H7 (cell line): ENCODE measurements at places on chromosomes 7 and 10. TPM values are rescaled to one million over a fixed set of nuclear protein-coding genes. Genes with fewer than 3 reads are reported as not detected.

Gene NANOS1
- total RNA-seq, result 2.4 and 7.8 TPM in 2 replicates

Gene ADIRF
- not detected in 2 replicates for total RNA-seq

DNA sequence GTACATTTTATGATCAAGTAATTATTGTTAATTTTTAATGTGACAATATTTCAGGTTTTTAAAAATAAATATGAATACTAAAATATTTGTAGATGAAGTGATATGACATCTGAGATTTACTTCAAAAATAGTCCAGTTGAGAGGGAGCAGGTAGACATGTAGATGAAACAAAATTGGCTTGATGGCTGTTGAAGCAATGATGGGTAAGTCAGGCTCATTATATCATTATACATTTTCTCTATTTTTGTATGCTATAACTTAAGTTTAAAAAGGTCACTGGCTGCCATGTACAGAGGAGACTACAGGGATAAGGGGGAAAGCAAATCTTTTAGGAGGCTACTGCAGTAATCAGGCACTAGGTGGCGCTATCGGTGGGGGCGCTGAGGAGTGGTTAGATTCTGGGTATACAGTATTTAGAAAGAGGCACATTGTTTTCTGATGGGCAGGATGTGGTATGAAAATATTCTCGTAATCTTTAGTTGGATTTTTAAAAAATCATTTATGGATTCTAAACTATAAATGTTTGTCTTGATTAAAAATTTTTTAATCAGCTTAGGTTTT, 189.8 kb upstream of the IMMP2L start:
- DNase-seq, result peak; percentile 55

DNA sequence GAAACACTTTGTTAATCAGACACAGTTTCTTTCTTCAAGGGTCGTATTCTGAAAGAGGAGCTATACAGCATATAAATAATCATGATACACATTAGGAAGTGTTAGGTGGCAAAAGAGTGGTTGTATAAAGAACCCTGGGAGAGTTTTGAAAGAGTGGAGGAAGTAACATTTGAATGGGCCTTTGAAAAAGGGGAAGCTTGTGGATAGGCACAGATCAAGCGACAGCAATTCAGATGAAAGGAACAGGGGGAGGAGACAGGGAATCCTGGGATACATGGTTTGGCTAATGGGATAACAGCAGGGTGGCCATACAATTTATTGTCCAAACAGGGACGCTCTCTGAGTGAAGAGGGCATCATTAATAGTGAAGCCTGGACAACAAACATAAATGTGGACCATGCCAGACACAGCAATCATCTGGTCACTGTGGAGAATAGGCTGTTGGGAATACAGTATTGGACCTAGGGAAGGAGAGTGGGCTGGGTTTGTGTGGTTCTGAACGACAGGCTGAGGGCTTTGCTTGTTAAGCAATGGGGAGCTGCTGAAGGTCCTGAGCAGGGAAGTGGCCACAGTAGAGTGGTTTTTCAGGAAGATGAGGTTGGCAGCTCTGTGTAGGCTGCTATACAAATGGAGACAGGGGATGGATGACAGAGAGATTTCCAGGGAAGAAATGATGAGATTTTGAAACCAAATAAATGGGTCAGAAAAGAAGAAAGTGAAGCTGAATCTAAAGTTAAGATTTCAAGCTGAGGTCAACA, 75.9 kb downstream of the ICA1 start:
- no peak for DNase-seq

DNA sequence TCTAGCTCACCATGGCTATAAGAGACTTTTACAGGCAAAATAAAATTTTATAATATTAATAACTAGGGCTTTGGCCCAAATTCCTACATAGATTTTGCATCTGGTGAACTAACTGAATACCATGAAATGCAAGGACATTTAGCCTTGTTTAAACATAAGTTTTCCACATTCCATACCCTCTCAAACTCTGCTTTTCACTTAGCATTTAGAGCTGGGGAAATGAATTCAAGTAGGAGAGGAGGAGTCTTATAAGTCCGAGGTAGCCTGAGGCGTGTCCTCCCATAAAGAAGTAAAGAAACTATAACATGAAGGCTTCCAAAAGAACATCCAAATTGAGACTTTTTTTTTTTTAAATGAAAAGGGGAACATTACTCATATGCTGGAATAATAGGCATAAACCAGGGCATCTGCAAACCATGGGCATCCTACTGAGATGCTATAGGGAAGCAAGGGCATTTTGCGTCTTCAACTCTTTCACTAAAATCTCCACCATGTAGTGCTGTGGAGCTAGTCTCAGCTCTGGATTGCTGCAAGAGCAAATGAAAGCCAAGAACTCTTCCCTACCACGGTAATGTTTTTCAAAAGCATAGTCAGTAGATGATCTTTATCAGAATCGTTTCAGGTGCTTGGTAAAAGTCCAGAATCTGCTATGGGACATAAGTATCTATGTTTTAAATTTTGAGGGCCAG, 79.1 kb downstream of the PALS2 start:
- DNase-seq, result no peak

Gene BTBD16
- total RNA-seq, result 0.15 and 0.42 TPM in 2 replicates

Gene RPEL1
- total RNA-seq, result not detected in 2 replicates

- DNase-seq, result no peak
Observed at GRCh38 chr7:45598886-45599520, 24.8 kb downstream of the ADCY1 start.
